ENCODE measurements at places on chromosomes 13 and 19.

DNA sequence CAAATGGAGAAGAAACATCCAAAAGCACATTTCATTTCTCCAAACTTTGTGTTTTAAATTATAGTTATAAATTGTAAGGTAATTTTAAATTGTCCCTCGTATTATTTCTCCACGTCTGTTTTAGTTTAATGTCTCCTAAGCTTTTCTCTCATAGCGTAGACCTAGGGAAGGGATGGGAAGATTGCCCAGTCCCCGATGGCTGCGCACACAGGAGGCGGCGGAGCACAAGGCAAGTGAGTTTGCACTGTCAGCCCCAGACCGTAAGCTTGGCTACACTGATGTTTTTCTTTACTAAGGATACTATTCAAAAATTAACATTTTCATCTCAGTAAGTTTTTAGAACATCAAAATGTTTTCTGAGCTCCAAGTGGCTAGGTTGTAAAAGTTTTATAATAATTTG lies 72.3 kb downstream of the GPR12 start:
- peak; percentile 66 for DNase-seq

DNA sequence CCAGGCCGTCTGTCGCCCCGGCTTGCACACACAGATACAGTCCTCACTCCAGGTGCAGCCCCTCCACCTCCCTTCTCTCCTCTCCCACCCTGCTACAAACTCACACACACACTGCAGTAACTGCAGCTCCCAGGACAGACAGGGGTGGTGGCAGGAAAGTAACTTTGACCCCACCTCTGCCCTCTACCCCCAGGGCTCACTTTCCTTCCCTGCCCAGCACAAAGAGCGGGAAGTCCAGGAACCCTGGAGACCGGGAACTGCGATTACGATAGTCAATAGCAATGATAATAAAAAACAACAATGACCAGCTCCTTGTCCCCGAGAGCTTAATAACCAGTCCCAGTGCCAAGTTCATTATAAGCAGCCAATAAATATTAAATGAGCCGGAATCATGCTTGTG lies at the start of gene CEACAM20:
Gene CEACAM20, minus strand, starts transcription at position 140 of the 400 bp plus-strand sequence. CDS start 166 bp downstream, outside the sequence.
- no peak for DNase-seq

GRCh38 chr13:43698009-43698408 lies 88.8 kb downstream of the ENOX1 start:
- no peak for DNase-seq

DNA sequence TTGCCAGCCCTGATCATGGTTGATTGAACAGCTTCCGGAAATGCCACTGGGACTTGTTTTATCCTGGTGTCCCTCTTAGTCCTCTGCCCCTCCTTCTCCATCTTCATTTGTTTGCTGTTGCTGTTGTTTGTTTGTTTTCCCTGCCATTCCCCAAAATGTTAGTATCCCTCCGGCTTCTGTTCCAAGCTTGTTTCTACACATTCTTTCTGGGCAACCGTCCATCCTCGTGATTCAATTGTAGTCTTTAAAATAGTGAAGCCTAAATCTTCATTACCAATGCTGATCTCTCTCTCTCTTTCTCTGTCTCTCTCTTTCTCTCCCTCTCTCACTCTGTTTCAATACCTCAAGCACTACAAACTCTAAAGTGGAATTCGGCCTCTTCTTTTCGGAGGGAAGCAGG lies 649.3 kb upstream of the ARGLU1 start:
- DNase-seq = no peak

DNA sequence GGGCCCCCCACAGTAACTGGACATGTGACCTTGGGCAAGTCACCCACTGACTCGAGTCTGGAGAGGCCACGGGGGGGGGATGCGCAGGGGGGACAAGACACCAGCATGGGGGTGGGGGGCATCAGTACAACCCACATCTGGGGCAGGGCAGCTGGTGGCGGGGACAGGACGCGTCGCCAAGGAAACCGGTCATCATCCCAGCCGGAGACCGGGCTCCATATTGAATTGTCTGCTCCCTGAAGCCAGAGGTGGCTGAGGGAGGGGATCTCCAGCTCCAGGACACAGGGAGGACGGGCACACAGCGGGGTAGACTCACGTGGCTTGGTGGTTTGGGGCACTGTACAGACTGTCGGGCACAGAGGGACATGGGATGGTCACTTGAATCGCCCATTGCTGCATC lies 11.4 kb downstream of the ONECUT3 start:
- DNase-seq = no peak

- no peak for DNase-seq
Measured at GRCh38 chr19:5094768-5095567, 126.1 kb downstream of the KDM4B start.

- DNase-seq = no peak
Measured at GRCh38 chr13:113205428-113205931, 3.0 kb downstream of the PCID2 start.

DNA sequence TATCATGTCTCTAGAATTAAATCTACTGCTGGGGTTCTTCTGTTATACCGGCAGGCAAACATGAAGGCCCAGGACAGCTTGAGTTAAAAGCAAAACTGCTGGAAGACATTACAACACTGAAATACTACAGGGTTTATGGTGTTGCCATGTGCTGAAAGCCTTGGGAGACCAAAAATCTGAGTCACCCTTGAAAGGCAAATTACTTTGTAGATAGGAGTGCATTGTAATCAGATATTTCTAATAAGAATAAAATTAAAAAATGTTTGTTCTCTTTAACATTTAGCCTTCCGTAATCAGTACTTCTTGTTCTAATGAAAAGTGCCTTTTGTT lies 181.3 kb downstream of the PCDH9 start:
- no peak for DNase-seq

DNA sequence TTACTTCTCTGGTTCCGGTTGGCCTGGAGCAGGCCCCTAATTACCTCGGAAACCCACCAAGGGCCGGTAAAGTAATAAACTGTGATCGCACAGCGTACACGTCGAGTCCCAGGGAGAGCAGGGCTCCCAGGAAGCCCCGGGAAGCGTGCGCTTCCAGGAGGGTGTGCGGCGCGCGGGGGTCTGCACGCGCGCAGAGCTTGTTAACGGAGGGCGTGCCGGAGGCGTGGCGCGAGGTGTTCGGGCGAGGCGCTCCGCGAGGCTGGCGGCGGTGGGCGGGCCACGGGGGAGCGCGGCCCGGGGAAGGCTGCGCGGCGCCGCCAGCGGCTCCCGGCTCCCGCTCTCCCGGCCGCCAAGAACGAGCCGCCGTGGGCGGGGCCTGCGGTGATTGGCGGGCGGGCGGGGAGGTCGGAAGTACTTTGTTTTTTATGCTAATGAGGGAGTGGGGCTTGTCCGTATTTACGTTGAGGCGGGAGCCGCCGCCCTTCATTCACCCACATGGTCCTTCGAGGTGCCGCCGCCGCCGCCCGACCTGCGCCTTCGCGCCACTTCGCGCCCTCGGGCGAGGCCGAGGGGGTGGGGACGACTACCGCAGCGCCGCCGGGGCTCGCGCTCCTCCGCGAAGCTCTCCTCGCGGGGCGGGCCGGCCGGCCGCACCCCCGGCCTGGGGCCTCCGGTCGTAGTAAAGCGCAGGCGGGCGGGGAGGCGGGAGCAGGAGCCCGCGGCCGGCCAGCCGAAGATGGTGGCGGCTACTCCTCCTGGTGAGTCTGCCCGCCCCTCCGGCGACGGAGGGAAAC lies at the start of gene MIR17HG:
Gene MIR17HG, plus strand, starts transcription at position 486 of the 794 bp plus-strand sequence.
- DNase-seq = peak; percentile 89

GRCh38 chr13:98325724-98326123 lies 148.7 kb upstream of the RNF113B start:
- no peak for DNase-seq

DNA sequence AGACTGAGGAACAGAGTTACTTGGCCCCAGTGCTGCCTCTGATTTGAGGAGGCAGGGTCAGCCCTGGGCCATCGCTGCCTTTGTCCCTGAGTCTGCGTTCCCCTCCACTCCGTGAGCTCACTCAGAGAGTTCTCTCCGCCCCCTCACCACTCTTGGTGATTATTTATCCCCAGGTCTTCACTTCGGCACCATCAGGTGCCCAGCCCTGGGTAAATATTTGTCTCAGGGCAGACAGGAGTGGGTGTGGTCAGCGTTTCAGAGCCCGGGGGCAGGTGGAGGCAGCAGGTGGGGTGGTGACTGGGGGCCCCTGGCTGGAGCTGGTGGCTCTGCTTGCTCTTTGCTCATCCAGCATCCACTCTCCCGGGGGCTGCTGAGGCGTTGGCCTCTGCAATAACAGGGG lies 20.6 kb downstream of the PPP1R37 start:
- DNase-seq = no peak

DNA sequence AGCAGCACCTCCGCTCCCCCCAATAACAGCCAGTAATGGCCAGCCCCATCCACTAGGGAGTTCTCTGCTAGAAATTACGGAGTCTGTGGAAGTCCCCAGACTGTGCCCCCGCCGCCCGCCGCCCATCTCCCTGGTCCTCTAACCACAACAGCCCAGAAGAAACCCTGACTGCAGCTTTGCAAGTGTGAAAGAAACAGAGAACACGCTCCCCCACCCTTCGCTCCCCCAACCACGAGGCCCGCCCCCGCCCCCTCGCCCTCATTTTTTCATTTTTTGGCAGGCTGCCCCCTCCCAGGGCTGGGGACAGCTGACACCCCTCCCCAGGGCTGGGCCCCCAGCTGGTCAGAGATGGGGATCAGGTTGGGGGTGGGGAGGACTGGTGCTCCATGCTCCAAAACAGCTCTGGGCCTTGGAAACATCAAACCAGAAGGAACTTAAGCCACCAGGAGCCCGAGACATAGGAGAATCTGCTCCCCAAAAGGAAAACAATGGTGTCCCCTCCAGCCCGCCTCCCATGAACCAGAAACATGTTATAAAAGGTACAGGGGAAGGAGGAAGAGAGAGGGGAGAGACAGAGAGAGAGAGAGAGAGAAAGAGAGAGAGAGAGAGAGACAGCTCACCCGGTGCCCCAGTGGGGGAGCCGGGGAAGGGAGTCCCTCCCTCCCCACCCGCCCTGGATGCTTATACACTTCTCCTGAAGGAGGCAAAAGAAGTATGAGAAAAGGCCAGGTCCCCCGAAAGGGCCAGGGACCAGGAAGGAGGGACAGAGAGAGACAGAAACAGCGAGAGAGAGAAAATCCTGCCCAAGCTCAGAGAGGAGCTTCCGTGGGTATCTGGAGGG lies 29.8 kb upstream of the ASF1B start:
- no peak for DNase-seq

DNA sequence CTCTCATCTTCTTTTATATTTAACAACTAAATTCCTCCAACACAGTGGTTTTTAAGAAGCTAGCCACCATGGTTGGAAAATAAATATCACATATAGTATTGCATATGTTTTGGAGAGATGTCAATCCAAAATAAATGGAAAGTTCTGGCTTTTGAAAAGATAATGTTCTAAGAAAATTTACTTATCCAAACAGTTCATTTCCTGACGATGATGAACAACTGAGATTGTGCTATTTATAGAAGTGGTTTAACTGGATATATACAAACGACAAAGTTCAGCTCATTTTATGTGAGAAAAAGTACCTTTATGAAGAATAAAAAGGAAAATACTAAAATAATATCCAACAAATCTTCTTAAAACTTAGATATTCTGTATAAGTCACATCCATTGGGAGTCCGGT lies 174.7 kb downstream of the MZT1 start:
- DNase-seq = no peak

DNA sequence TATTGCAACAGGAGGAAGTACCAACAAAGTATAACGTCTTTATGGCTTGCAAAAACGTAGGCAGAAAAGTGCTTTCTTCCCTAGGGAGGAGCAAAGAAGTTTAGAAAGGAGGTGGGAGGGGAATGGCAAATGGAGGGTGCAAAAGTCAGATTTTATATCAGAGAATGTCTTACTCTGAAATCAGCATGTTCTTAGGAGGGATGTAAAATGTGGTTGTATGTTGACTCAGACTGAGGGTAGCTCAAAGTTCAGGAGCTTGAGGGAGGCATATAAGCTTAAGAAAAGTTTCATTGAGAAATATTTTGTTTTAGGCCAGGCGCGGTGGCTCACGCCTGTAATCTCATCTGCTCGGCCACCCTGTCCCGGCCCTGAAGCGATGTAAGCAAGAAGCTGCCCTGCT lies 1.7 kb downstream of the ZNF90 start:
- no peak for DNase-seq
